Karpas-422 (cell line): ENCODE measurements at places on chromosomes 2 and 18.

DNA sequence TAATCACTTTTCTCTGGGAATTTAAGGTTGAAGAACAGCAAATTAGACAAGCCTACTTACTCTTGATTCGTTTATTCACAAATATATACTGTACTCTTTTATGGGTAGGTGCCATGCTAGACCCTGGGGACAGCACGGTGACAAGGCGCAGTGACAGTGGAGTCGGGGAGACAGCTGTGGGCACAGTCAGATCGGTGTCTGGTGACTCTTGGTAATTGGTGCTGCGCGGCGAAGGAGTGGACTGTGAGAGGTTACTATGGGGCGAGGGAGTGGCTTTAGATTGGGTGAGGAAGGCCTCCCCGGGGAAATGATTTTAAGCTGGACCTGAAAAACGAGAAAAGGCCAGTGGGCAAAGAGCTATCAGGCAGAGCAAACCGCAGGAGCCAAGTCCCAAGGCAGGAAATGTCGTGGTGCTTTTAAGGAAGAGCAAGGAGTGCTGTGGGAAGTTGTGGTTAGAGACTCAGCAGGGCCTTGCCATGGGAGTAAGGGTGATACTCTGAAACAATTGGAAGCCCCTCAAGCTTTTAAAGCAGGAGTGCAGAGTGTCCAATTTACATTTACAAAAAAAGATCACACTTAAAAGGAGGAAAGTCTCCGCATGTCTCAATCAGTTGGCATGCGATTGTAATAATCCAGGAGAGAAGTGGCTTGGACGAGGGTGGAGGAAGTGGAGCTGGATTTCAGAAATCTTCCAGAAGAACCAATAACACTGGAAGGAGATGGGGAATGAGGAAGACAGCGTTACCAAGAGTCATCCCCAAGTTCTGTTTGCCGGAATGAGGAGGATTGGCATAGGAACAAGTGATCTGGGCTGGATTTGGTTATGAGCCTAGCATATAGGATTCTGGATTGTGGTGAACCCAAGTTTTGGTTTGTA lies 36.1 kb upstream of the TXNDC2 start:
- no peak for DNase-seq

DNA sequence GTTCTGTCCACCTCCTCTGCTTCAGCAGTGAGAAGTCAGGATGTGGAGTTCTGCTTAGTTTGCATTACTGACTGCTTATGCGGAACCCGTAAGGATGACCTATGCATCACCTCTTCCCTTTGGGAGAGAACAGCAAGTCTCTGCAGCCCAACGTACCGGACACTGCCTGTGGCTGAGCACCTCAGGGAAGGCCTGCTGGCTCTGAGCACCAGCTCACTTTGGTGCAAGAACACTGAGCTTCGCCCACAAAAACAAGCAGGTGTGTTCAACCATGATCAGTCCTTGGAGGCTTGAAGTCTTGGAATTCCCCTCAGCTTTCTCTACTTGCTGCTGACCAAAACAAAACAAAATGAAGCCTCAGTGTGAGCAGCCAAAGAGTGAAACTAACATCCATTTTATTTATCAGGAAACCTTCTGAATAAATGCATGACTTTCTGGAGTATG lies 52.7 kb upstream of the NCK2 start:
- no peak for DNase-seq

GRCh38 chr2:240972201-240972600 lies 26.2 kb upstream of the SNED1 start:
- no peak for DNase-seq

GRCh38 chr2:226030369-226030768 lies 630.9 kb downstream of the NYAP2 start:
- DNase-seq = no peak

DNA sequence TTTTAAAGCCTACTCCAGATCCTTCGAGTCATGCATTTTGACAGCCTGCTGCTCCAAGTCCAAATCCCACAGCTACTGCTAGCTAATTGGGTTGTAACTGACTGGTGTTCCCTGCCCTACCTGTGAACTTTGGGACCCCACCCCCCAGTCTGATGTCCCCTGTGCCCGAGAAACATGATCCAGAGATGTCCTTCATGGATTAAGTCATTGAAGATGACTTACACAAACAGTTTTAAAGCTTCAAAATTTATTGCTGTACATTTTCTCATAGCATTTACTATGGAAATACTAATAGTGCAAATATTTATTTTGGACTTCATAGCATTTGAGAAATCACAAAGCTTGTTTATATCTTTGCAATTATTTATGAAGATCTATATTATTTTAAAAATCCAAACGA lies 73.1 kb downstream of the MBD2 start:
- no peak for DNase-seq

DNA sequence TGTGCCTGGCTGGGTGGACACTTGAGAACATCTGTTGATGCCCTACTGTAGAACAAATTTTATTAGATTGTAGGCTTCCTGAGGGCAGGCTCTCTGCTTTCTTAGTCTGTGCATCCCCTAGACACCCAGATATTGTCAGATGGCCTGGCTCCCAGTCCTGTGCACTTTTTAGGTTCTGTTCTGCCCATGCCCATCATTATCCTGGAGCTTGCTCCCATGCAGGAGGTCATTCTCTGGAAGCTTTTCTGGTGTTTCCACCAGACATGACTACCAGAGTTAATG lies 213.3 kb downstream of the MYCN start:
- no peak for DNase-seq

DNA sequence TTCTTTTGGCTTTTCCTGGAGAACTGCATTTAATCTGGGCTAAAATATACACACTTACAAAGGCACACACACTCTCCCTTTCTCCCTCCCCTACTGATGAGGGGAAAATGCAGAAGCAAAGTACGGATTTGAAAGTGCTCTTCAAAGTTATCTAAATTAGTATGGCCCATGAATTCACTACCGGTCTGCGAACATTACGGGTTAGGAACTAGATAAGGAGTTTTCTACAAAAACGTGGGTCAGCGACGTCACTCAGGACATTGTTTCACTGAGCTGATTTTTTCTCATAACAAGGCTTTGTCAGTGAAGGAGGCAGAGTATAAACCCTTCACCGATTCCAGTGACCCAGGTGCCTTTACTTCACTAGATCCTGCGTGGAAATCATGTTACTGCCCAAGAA lies 47.3 kb downstream of the COA5 start:
- DNase-seq = no peak

GRCh38 chr2:175063741-175064140 lies 58.6 kb upstream of the CHN1 start:
- DNase-seq = no peak

GRCh38 chr2:181264001-181264400 lies 193.2 kb upstream of the ITGA4 start:
- DNase-seq = no peak

GRCh38 chr2:84816426-84817026 lies 64.4 kb downstream of the TRABD2A start:
- no peak for DNase-seq

DNA sequence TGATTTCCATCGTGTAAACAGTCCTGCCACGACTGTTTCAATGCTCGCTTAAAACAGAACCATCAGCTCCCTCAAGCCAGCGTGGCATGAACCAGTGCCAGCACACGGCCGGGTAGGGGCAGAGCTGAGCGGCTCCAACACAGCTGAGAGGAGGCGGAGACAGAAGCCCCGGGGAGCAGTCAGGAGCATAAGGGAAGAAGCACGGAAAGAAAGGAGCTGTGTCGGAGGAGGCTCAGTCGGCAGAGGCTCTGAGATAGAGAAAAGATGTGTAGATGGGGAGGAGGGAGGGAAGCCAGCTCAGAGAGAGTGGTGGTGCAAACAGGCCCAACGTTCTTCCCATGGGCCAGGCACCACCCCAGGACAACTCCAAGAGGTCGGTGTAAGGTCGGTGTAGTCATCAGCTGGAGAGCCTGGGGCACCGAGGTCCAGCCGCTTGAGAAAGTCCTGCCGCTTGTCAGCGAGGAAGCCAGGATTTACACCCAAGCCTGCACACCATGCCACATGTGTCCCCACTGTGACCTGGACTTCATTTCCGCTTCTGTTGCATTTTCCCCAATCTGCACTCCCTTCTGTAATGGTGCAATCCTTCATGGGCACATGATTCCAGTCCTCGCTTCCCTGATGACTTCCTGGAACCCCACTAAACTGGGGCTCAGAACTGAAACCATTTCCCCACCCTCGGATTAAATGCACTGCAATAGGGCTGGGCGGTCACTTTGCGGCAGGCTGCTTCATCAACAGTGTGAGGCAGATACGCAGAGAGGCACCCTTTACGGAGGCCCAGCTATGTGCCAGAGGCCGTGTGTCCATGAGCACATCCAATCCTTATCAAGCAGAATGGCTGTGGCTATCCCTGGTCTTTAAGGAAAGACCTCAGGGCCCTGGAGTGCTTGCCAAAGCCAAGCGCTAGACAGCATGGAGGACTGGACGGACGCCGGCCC lies 43.5 kb downstream of the CYP27C1 start:
- no peak for DNase-seq

DNA sequence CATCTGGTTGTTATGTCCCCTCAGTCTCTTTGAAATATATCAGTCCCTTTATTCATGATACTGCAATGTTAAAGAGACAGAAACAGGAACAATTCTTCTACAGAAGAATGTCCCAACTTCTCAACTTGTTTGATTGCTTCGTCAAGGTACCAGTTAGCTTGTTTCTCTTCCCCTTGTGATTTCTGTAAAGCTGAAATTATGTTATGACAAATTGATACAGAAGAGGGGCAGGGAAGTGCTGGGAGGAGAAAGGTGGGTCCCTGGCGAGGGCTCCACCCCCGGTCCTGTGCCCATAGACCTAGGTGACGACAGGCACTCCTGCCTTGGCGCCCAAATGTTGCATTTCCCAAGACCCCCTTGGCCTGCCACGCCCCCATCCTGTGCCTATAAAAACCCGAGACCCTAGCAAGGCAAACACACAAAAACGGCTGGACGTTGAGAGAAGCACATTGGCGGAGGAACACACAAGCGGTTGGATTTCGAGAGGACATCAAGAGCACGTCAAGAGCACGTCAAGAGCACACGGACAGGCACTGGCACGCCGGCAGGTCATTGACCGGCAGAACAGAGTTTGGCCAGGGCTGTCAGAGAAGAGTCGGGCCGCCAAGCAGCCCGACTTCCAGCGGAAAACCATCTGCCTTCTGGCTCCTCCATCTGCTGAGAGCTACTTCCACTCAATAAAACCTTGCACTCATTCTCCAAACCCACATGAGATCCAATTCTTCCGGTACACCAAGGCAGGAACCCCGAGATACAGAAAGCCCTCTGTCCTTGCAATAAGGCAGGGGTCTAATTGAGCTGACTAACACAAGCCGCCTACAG lies 11.5 kb upstream of the RTN4 start:
- DNase-seq = no peak

DNA sequence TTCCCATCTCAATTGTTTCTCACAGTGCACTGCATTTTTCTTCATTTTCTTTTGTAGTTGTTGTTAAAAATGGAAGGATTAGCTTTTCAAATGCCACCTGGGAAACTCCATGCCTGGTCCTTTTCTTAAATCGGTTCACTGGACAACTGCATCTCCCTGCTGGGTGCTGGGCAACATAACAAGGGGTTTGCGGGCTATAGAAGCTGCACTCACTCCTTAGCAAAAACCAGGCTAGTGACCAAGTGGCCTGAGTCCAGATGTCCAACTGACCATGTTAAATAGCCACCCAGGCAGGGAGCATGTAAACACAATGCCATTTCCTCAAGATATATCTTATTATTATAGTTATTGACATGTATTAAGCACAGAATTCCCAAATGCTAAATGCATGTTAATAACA lies 264.9 kb downstream of the ICOS start:
- no peak for DNase-seq

GRCh38 chr2:204753841-204754240 lies 208.6 kb downstream of the PARD3B start:
- DNase-seq = peak; percentile 10

GRCh38 chr2:188068093-188068492 lies 223.6 kb upstream of the GULP1 start:
- no peak for DNase-seq

DNA sequence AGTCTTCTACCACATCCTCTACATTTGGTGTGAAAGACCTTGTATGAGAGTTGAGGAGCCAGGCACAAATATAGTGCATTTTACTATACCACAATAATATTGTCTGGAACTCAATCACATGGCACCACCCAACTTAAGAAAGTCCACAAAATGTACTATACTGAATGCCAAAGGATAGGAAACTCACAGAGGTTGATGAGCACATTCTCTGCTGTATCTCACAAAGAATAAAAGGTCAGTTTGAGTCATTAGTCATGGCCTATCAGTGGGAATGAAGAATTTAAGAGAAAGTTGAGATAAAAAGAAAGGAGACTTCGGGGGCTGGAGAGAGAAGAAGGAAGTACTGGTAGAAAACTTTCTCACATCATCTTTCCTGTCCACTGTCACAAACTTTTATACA lies 134.3 kb downstream of the RDH14 start:
- no peak for DNase-seq

- DNase-seq = peak; percentile 87
These were observed at the start of gene TLK1 for GRCh38 chr2:171160119-171160955. TLK1 (minus strand) TSS chr2:171160893; CDS start chr2:171160428, 465 bp downstream.

DNA sequence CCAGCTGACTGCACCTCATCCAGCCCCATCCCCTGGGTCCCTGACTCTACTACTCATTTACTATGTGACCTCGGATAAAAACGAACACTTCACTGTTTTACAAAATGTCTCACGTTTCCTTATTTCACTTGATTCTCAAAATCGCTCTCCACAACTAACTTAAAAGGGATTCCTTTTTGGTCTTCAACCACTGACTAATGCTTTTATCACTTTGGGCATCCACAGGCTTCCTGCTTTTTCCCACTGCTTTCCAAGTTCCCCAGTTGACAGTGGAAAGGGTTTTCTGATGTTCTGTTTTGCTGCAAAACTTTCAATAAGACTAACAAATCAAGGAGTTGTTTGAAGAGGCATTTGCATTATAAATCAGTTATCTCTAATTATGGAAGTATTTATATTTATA lies 24.1 kb downstream of the EIF2AK3 start:
- DNase-seq = no peak

- no peak for DNase-seq
These were observed 592.7 kb upstream of the VRK2 start for GRCh38 chr2:57453945-57454344.

- DNase-seq = peak; percentile 59
These were observed 162.1 kb downstream of the BCL2 start for GRCh38 chr18:63157293-63158011.

DNA sequence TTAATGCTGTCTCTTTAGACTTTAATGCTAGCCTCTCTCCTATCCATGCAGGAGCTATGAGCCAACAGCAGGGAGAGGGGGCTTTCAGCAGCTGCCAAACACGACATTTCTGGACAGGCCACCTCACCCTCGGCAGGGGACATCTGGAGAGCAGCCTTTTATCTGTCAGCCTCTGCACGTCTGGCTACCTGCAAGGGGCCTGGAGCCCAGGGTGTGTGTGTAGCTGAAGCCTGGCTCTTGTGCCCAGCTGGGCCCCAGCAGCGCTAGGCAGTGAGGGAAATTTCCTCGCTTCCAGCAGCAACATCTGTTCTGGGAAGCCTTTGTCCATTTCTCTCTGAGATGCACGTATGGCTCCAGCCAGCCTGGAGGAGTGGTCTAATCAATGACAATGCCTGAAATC lies 728.7 kb upstream of the ID2 start:
- no peak for DNase-seq

DNA sequence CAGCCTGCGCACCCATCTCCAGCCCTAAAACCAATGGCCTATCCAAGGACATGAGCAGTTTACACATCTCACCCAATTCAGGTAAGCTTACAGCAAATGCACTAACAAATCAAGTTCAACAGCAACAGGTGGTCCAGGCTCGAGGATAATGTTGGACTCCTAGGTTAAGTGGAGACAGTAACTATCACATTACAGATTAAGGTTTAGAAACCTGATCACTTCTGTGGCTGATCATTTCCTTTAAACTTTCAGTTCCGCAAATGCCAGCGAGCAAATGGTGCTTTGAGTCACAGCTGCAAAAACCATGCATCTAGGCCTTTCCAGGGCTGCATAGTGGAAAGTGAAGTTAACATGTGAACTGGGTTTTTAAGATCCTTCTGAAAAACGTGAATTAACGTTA lies 259.4 kb downstream of the GBX2 start:
- DNase-seq = peak; percentile 82
